ENCODE measurements at places on chromosomes 5 and 9.

GRCh38 chr9:95971815-95972214 lies 96.3 kb downstream of the ERCC6L2 start:
- no peak for DNase-seq

GRCh38 chr5:100401149-100401548 lies 134.0 kb upstream of the FAM174A start:
- no peak for DNase-seq

GRCh38 chr9:81741103-81741502 lies 51.8 kb upstream of the TLE1 start:
- DNase-seq, result no peak

- no peak for DNase-seq
Measured at GRCh38 chr5:164577201-164577600, 1071.8 kb downstream of the MAT2B start.

DNA sequence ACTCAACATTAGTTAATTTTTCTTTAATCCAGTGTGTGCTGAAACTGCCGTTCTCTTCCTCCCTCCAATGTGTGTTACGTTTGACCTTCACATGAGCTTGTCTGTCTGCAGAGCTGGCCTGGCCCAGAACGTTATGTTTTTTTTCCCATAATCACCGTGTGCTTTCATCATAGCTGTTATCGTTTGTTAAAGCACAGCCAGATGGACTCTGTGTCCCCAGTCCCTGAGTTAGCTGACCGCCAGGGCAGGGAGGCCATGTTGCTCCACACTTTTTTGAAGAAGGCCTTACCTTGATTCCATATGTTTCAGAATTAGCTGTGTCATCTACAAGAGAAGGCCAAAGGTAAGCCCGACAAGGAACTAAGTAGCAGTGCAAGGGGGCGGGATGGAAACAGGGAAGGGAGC lies 55.7 kb downstream of the HSD17B3 start:
- DNase-seq, result no peak

- DNase-seq, result no peak
Measured at GRCh38 chr9:115267790-115268189, 149.8 kb upstream of the TNC start.

DNA sequence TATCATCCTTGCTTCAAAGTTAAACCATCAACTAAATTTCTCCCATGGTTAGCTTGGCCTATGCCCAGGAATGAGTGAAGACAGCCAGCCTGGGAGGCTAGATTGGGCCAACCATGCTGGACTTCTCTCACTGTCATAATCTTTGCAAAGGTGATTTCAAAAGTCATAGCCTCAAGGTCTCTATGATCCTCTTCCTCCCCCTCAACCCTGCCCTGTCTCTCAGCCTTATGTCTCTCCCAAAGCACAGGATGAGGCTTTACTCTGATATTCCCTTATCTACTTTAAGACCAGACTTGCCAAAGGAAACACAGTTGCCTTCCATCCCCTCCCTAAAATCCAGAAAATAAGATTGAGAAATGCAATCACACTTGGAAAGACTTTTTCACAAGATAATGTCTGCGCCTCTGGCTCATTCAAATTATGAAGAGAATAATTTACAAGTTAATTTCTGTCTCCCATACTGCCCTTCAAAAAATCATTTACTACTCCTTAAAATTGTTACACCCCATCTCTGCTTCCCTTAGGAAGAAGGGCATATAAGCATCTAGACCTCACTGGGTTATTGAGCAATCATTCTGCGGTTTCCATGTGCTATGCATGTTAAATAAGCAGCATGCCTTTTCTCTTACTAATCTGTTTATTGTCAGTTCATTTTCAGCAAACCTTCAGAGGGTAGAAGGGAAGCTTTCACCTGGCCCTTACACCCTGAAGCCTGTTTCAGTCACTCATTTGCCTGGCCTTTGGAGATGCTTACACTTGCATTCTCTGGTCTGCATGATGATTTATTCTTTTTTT lies 113.8 kb upstream of the ANKRD55 start:
- no peak for DNase-seq

GRCh38 chr5:24547132-24547531 lies 97.6 kb downstream of the CDH10 start:
- no peak for DNase-seq

- DNase-seq, result no peak
Measured at GRCh38 chr9:115668521-115668920, 485.1 kb upstream of the PAPPA start.

- DNase-seq, result no peak
Measured at GRCh38 chr9:4220346-4220745, 79.5 kb downstream of the GLIS3 start.

- no peak for DNase-seq
Measured at GRCh38 chr5:143605403-143606005, 202.0 kb upstream of the NR3C1 start.

DNA sequence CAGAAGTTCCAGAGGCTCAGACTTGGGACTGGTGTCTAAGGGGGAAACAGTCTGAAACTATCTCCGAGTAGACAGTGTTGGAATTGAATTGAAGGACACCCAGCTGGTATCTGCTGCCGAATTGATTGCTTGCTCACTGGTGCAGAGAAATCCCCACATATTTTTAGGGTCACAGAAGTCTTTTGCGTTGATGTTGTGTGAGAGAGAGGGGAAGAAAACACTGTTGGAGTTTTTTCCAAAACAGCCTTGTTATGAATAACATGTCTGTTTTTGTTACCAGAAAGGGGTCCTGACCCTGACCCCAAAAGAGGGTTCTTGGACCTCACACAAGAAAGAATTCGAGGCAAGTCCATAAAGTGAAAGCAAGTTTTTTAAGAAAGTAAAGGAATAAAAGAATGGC lies 81.3 kb downstream of the ALDH7A1 start:
- DNase-seq, result no peak

DNA sequence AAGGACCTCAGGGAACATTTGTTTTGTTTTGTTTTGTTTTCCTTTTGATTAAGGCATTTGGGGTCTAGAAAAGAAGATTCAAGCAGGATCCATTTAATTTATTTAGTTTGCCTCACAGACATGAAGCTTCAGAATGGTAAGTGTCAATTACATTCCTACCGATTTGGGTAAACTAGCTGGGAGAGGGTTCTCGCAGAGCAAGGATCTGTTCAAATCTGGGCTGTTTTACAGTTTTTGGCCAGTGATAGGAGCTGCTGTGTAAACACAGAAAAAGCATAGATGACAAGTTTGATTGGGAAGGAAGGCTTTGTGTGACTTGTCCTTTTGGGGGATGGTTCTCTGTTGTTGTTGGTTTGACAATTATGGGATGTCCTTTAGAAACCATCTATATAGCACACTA lies 470.3 kb upstream of the WWC1 start:
- DNase-seq, result no peak
